H7 (cell line): ENCODE measurements at places on chromosomes 5 and 9. TPM values are rescaled to one million over a fixed set of nuclear protein-coding genes. Genes with fewer than 3 reads are reported as not detected.

Gene ZFP37
- total RNA-seq: 2.7 and 6.6 TPM in 2 replicates

Gene PCDHA3
- total RNA-seq: not detected in 2 replicates

DNA sequence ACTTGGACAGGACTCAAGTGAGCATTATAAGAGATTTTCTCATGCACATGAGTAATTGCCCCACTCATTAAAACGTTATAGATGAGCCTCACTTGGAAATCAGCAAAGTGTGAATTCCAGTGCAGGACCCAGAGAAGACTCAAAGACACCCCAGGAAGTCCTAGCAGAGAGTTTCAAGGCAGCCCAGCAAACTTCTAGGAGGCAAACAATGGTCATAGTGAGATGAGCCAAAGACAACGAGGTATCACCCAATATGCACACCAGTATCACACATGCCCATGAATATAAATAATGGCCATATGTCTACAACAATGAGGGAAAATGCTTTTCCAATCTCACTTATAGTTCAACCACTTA lies 245.9 kb downstream of the ACTL7B start:
- DNase-seq: no peak

GRCh38 chr5:61915646-61916045 lies 390.4 kb upstream of the KIF2A start:
- DNase-seq: no peak

Gene ZNF454
- 0.14 and 1.3 TPM in 2 replicates for total RNA-seq

Gene SPATA31C1
- total RNA-seq: 0.03 and 0.07 TPM in 2 replicates
